ENCODE measurements at places on chromosomes 4 and X.

- H3K4me1 ChIP-seq: peaks cover 3% of the 10 kb centered on the region
- peak within 1 kb of the TSS; percentile 90 for H3K4me3 ChIP-seq
- H3K27ac ChIP-seq: peak within 1 kb of the TSS; percentile 98
These were observed at the start of gene RBMX for GRCh38 chrX:136880452-136881013. TSS of gene RBMX (minus strand) at chrX:136880725. CDS start at chrX:136879427, 1,298 bp downstream.

GRCh38 chr4:140789759-140790158 is 33.6 kb upstream of the TBC1D9 start:
- H3K27me3 ChIP-seq: no peaks in the 10 kb centered on the region
- H3K36me3 ChIP-seq: no peaks in the 10 kb centered on the region
- H3K4me1 ChIP-seq: peaks cover 6% of the 10 kb centered on the region
- no peak for DNase-seq

DNA sequence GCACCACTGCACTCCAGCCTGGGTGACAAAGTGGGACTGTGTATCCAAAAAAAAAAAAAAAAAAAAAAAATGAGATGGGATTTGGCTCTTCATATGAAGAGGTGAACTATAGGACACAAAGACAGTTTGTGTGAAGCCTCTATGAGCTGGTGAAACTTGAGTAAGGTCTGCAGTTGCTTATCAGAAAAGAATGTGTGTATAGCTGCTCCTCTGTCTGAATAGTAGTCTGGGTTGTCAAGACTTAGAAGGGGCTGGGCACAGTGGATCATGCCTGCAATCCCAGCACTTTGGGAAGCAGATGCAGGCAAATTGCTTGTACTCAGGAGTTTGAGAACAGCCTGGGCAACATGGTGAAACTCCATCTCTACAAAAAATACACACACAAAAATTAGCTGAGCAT is 82.8 kb downstream of the ARSF start:
- H3K27ac ChIP-seq: no peak overlapping the region
- no peaks in the 10 kb centered on the region for H3K27me3 ChIP-seq
- H3K36me3 ChIP-seq: no peaks in the 10 kb centered on the region
- H3K4me3 ChIP-seq: no peak overlapping the region
- DNase-seq: no peak
- H3K4me1 ChIP-seq: peaks cover 3% of the 10 kb centered on the region

GRCh38 chr4:24912252-24913118 is at the start of gene CCDC149:
TSS of gene CCDC149 (minus strand) at chr4:24913042. CDS start at chr4:24912864, 178 bp downstream.
- DNase-seq: peak; percentile 76
- peaks cover 3% of the 10 kb centered on the region for H3K27me3 ChIP-seq
- H3K27ac ChIP-seq: peak within 1 kb of the TSS; percentile 96
- peaks cover 8% of the 10 kb centered on the region for H3K4me1 ChIP-seq

DNA sequence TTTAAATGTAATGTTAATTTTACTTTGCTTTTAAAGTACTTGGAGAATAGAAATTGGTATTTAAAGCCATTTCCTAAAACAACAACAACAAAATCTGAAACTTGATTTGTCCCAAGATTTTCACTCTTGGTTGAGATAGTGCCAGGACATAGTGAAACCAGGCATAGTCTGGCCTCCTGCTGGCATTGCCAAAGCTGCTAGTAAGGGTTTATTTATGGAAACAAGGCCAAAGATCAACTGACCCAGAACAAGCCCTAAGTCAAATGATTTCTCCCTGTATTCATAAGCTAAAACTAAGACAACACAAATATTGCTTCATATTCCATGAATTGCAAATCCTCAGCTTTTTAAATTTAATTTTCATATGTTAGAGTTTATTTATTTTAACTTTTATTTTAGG is 227.5 kb upstream of the FGF13 start:
- no peak overlapping the region for H3K4me3 ChIP-seq
- H3K36me3 ChIP-seq: no peaks in the 10 kb centered on the region
- peaks cover 3% of the 10 kb centered on the region for H3K4me1 ChIP-seq

DNA sequence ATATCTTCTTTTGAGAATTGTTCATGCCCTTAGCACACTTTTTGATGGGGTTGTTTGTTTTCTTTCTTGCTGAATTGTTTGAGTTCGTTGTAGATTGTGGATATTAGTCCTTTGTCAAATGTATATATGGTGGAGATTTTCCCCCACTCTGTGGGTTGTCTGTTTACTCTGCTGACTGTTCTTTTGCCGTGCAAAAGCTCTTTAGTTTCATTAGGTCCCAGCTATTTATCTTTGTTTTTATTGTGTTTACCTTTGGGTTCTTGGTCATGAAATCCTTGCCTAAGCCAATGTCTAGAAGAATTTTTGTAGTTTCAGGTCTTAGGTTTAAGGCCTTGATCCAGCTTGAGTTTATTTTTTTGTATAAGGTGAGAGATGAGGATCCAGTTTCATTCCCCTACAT is 1372.6 kb upstream of the TENM3 start:
- DNase-seq: no peak
- H3K27me3 ChIP-seq: no peaks in the 10 kb centered on the region
- H3K4me3 ChIP-seq: no peak overlapping the region
- no peaks in the 10 kb centered on the region for H3K4me1 ChIP-seq
- H3K27ac ChIP-seq: no peak overlapping the region

DNA sequence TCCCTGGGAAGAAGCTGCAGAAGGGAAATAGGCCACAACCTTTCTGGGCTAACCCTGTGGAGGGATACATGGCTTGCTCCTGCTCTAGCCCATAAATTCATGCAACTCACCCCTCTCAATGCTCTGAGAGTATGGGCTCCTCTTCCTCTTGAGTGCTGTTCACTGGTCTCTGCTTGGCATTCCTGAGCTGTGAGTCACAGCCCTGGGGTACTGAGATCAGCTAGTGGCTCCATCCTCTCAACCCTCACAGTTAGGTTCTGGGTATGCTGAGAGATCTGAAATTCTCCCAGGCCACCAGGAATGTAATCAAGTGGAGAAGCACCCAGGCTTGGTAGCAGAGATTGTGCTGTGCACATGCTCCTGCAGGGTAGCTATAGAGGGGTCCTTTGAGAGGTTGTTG is 60.6 kb upstream of the SPANXN2 start:
- H3K4me3 ChIP-seq: no peak overlapping the region
- DNase-seq: no peak
- H3K4me1 ChIP-seq: no peaks in the 10 kb centered on the region

Measured in progenitor cell of endocrine pancreas (in vitro differentiated cells).